Left ventricle myocardium superior (tissue), 1 donor: ENCODE measurements at places on chromosomes 7 and 10.

- no peak for DNase-seq
Measured at GRCh38 chr10:76550806-76551205, 1086.8 kb downstream of the KCNMA1 start.

DNA sequence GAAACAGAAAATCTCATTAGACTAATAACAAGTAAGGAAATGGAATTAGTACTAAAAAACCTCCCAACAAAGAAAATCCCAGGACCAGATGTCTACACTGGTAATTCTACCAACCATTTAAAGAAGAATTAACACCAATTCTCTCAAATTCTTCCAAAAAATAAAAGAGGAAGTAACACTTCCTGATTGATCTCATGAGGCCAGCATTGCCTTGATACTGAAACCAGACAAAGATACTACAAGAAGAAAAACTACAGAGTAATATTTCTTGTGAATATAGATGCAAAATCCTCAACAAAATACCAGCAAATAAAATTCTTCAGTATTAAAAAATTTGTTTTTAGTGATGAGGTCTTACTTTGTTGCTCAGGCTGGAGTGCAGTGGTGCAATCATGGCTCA lies 21.3 kb downstream of the GCK start:
- DNase-seq = no peak

GRCh38 chr10:110355922-110356627 lies 51.4 kb upstream of the SMNDC1 start:
- no peak for DNase-seq

- no peak for DNase-seq
Measured at GRCh38 chr7:25391295-25391861, 163.1 kb upstream of the NPVF start.

GRCh38 chr10:103905441-103905840 lies 12.5 kb downstream of the STN1 start:
- no peak for DNase-seq

- no peak for DNase-seq
Measured at GRCh38 chr7:33728873-33729551, 176.3 kb upstream of the BMPER start.

DNA sequence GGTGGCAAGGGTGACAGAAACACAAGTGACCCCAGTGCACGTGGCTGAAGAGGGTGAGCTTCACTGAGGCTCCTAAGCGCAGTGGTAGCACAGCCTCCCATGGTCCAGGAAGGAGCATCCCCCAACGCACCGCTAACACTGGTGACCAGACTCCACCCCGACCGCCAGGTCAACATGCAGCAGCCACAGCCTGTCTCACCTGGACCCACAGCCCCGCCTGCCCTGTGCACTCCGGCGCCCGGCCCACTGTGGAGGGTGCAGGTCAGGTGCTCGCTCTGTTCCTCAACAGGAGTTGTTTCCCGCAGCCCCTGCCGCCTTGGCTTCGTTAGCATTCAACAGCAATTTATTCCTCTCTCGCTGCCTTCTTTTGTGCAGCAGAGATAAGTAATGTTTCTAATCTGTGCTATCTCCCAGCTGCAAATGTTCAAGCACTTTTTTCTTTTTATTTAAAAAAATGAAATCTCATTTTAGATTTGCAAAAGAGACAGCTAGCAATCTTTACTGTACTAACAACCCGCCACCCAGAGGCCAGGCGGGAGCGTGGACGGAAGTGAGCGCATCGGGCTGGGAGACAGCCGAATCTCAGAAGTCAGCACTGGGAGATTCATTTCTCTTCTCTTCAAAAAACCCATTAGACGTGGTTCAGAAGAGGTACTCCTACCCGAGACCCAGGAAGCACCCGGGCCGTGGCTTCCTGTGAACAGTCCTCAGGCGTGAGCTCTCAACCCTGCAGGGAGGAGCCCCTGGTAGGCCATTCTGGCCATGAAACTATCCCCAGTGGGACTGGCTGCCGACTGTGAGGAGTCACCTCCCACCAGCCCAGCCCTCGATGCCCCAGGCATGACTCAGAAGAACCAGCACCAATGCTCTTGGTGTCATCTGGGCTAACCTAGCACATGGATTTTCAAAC lies 133.4 kb downstream of the MAD1L1 start:
- no peak for DNase-seq

GRCh38 chr10:27482984-27483956 lies 20.8 kb upstream of the RAB18 start:
- DNase-seq = no peak

- DNase-seq = no peak
Measured at GRCh38 chr10:61406736-61407135, 46.4 kb downstream of the TMEM26 start.

- peak; percentile 80 for DNase-seq
Measured at GRCh38 chr7:31051598-31052486, at the start of gene ADCYAP1R1. ADCYAP1R1 (plus strand) TSS chr7:31052308; CDS start chr7:31063265, 10,957 bp downstream.

GRCh38 chr7:98192781-98193457 lies 18.3 kb upstream of the BHLHA15 start:
- DNase-seq = no peak

GRCh38 chr10:52755297-52756062 lies 17.1 kb downstream of the MBL2 start:
- no peak for DNase-seq

GRCh38 chr10:115762029-115762428 lies 511.0 kb downstream of the GFRA1 start:
- DNase-seq = no peak

GRCh38 chr7:156480671-156481070 lies 159.9 kb upstream of the RNF32 start:
- DNase-seq = no peak

GRCh38 chr10:117496616-117497028 lies 45.9 kb upstream of the EMX2 start:
- DNase-seq = peak; percentile 84

GRCh38 chr7:42694894-42695507 lies 216.9 kb downstream of the C7orf25 start:
- DNase-seq = no peak

DNA sequence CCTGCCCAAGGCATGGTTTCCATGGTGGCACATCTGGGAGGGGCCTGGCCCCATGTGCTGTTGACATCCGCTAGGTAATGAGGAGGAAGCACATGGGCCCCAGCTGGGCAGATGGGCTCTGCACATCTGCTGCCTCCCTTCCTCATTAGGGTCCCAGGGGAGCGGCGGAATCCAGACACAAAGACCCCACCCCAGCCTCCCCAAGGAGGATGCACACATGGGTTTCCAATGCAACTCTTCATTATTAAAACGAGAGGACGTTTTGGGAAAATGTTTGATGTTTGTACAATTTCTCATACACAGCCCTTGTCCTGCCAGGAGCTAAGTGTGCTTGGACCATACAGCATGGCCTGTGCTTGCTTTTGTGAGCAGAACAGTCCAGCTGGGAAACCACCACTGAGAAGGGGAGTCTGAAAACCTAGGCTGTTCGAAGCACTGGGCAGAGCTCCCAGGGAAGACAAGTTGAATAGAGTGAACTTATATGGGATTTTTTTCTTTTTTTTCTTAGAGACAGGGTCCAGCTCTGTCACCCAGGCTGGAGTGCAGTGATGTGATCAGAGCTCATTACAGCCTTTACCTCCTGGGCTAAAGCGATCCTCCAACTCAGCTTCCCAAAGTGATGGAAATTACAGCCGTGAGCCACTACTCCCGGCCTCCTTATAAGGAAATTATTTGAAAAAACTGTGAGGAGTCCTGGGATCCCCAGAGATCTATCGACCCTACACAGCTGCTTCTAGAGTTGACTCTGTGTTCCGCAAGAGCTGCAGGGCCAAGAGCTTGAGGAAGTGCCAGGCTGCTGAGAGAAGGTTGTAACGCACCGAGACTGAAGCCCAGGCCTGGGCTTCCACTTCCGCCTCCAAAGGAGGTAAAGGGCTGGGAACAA lies 23.4 kb downstream of the FAM107B start:
- peak; percentile 68 for DNase-seq

GRCh38 chr7:138880881-138881578 lies 83.0 kb upstream of the ATP6V0A4 start:
- peak; percentile 54 for DNase-seq

GRCh38 chr10:23975431-23975830 lies 233.5 kb upstream of the KIAA1217 start:
- no peak for DNase-seq

DNA sequence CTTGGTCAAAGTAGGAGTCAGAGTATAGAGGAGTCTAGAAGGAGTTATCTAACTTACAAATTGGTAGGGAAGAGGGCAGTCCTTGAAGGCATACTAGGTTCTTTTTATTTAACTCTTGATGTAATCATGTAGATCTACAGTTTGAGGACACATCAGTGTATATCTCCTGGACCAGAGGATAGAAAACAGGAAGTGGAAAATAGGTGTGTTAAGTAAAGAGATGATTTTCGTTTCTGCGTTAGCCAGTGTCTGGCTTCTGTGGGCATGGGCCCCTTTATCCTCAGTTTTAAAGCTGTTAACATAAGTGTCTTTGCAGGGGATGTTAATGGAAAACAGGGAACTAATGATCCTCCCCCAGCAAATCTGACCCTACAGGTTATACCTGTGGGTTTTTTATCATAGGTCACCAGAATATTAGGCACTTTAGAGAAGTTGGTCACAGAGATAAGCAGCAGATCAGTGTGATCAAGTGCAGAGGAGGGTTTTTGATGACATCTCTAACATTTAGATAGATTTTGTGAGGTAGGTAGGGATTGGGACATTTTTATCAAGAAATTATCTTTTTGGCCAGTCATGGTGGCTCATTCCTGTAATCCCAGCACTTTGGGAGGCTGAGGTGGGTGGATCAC lies 58.6 kb upstream of the PRSS1 start:
- no peak for DNase-seq

GRCh38 chr7:135840591-135840990 lies 92.0 kb upstream of the FAM180A start:
- no peak for DNase-seq

DNA sequence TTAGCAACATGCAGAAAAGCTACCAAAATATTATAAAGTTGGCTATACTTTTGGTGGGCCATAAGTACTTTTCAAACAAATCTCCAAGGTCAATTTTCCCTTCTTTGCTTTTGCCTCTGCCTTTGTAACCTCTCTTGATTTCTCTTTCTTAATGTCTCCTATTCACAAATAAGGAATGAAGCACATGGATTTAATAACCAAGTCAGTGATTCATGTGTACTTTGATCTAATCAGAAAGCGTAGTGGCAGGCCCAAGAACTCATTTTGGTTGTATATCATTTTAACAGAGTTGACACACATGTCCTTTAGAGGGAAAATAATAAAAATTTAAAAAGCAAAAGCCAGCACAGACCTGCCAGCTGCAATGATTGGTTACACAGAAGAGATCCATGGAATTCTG lies 93.7 kb downstream of the FZD1 start:
- no peak for DNase-seq

GRCh38 chr7:31687024-31687748 lies at the start of gene PPP1R17:
PPP1R17 (plus strand) TSS chr7:31687215; CDS start chr7:31692442, 5,227 bp downstream.
- peak; percentile 60 for DNase-seq
